ENCODE measurements at places on chromosomes 12 and 14.

- DNase-seq, result no peak
Measured at GRCh38 chr12:41794336-41794735, 350.3 kb downstream of the GXYLT1 start.

DNA sequence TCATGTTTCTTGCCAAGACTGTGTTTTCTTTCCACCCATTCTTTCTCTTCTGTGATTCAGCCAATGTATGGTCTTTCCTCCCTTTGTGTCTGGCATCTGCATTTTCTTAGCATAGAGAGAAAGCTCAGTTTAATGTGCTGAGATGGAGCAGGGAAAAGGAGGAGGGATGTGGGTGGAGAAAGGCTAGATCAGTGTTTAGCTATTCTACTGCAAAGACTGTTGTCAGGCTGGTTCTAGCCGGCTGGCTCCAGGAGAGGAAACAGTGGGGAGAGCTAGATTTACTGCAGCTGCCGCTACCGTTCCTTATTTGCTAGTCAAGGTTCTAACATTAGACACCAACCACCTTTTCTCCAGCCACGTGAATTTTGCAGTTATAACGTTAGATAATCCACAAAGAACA lies 5.2 kb upstream of the RIMKLB start:
- no peak for DNase-seq

DNA sequence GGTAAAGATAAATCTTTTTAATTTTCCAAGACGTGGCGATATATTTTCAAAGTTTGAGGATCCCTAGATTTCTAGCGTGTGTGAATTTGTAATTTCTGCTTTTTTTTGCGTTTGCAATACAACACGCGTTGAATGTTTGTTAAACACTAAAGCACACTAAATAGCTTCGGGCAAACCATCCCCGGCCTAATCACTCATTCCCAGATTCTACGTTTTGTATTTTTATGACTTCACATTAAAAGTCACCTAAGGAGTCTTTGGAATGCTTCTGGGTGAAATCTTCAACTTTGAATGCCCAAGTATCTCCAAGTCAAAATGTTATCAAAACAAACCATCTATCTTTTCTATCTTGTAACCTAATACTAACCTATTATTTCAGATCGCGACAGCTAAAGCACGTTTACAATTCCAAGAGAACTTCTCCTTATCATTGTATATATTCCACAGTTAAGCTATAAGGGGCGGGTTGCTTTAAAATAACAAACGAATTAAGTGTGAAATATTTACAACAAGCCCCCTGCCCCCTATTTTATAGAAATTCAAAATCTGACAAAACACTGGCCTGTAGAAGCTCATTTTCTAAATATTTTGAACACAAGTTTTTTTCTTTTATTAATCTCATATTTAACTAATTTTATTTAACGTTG lies 1.1 kb downstream of the ALX1 start:
- DNase-seq, result no peak

DNA sequence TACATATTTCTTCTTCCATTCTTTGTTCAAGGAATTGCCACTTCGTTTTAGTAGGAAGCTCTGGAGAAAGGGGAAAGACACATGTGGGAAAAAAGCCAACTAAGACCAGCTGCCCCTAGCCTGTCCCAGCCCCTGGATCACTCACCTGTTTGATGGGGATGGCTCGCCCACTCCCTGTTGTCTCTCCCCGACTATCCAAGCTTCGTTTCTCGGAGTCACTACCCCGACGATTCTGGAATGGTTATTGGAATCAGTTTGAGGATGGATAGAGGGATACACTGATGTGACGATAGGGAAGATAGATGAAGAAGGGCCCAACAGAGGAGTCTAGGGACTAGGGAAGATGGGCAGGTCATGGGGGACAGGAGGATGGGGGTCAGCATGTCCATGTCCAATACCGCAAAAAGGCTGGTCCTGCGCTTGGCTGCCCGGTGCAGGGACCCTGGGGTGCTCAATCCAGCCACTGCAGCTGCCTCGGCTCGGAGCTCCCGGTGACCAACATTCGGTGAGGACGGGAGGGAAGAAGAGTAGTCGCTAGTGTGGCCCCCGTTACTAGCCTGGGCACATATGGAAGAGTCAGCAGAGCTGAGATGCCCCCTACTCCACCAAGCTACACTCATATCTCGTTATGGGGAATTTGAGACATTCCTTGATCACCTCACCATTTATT lies 7.0 kb downstream of the AGAP2 start:
- DNase-seq, result no peak

DNA sequence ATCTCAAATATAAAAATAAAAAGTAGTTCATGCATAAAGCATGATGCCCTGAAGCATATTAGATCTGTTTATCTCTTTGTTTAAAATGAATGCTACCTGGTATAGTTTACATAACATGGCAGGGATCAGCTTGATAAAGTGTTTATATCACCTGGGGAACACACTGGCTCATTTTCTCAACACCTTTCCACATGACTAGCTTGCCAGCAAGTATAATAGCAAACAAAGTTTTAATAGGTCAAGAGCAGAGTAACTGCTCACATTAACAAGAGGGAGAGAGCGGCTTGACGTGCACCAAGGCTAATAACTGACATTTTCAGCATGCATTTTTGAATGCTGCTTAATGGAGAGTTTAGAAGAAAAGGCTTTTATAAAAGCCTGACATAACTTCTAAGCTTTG lies 246.4 kb downstream of the EGLN3 start:
- DNase-seq, result no peak

DNA sequence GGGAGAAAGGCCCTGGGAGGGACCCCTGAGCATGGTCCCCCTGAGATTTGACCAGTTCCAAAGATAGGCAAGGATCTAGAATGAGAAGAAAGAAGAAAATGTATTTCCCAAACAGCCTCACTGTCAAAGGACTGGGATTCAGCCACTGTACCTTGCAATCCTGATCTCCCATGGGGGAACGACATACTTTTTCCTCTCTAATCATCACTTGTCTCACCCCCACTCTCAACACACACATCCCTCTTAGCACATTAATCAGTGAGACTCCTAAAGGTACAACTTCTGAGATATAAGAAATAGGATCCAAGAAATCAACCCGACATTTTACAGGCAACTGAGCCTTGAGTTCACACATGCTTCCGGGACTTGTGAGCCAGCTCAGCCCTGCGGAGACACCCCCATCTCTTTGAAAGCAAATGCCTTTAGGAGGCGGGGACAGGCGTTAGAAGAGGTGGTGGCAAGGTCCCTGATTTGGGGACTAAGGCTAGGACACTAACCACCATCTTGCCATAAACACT lies 1.4 kb downstream of the MAP3K9 start:
- no peak for DNase-seq

Measured in 8988T (cell line).